Panc1 (cell line): ENCODE measurements at places on chromosomes 12 and 14. TPM values are rescaled to one million over a fixed set of nuclear protein-coding genes. Genes with fewer than 3 reads are reported as not detected.

The LMO3 gene
- 0.51 TPM for total RNA-seq

The MGP gene
- 0.72 TPM for total RNA-seq

The WSB2 gene
- 193 TPM for total RNA-seq

The CPM gene
- total RNA-seq: 11.2 TPM

The CDKN1B gene
- total RNA-seq: 25.9 TPM

The OR4E1 gene
- not detected for total RNA-seq
